ENCODE measurements at places on chromosomes 3 and 15.

GRCh38 chr3:98232489-98232888 is 31.6 kb upstream of the OR5H6 start:
- DNase-seq = no peak

DNA sequence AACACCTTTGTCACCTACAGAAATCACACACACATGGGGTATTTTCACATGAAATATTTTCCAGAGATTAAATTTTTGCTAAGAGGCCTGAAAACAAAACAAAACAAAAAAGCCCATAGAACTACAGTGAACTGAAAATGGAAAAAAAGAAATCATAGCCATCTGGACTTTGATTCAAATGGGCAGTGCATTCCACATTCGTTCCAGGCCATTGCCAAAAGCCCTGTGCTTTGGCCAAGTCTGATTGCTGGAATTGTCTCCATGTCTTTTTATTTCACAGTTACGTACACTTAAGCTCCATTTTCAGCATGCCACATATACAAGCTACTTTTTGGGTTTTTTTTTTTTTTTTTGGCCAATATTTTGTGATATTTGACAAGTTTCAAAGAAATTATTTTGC is 47.1 kb downstream of the TFG start:
- DNase-seq = no peak

GRCh38 chr15:85456798-85457197 is 76.4 kb downstream of the AKAP13 start:
- no peak for DNase-seq

- DNase-seq = no peak
These were observed 13.6 kb downstream of the LMOD3 start for GRCh38 chr3:69108811-69109210.

GRCh38 chr15:78241017-78241416 is 6.7 kb upstream of the ACSBG1 start:
- no peak for DNase-seq

DNA sequence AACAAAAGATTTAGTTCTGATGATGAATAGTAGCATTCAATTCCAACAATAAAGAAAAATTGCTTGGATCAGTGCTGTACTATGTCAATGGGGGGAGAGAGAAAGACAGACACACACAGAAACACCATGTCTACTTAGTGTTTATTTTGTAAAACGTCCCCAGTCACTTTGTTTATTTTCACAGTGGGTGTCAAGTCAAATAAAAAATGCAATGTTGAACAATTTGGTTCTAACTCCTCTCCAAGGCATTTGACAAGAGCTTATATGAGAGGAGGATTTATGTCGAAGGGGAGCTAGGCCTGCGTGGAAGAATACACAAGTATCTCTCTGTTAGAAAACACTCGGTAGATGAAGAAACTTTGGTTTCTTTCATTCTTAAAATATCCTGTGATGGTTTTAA is 201.7 kb upstream of the SLC2A2 start:
- no peak for DNase-seq

- no peak for DNase-seq
These were observed at the start of gene CORO2B for GRCh38 chr15:68578980-68579935. Gene CORO2B (plus strand): TSS chr15:68578993. CDS start chr15:68579263, 270 bp downstream.

DNA sequence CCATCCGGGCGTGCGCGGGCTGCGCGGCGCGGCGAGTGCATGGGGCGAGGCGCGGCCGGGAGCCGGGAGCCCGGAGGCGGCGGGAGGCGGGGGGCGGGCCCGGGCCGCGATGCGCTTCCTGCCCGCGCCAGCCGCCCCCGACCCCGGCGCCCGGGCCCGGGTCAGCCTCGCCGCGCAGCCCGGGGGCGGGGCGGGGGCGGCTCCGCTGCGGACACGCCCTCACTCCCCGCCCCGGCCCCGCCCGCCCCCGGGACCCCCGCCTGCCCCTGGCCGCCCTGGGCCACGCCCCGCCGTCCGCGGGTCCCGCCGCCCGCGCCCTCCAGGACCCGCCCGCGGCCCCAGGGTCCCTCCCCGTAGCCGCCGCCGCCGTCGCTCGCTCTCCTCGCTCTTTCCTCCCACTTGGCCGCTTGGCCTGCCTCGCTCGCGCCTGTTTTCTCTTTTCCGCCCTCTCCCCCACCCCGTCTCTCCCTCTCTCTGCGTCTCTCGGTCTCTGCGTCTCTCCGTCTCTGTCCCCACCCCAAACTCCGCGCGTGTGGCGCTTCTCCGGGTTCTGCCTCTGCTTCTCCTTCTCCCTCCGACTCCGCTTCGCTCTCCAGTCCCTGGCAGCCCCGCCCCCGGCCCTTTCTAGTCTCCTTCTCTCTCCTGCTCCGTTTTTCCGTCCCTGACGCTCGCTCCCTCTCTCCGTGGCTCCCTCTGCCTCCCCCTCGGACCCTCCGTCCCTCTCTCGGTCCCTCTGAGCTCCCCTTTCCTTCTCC is at the start of gene PLXND1:
Gene PLXND1, minus strand, starts transcription at position 41 of the 755 bp plus-strand sequence. Its CDS starts 37 bp downstream, at position 4.
- DNase-seq = no peak

DNA sequence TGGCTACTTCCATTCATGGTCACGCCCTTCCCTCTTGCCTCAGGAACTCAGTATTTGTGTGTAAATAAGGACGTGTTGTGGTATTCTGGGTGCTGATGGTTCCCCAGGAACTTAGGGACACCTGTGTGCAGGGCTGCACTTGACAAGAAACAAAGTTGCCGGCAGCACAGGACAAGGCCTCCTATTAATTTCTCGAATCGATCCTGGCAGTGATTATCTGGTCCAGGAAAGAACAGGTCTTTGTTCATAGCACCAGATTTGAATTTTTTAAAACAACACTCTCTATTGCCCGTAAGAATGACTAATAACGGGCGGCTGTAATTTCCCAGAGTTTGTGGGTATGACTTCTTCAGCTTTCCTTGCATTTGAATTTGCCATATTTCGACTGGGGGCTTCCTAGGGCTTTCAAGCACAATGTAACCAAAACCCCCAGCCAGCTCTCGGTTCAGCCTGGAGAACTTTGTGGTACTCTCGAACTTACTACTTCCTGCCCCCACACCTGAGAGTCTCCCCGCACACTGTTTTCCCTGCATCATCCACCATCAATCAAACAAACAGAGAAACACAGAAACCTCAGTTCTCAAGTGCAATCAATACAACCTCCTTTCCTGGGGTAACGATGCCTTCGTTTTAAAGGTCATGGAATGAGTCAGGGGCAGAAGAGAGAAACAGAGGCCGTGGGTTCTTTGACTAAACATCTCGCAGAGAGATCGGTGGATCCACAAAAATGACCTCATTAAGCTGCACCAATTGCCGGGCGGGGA is 241.7 kb upstream of the ICE2 start:
- peak; percentile 67 for DNase-seq

GRCh38 chr15:59180945-59181600 is 25.6 kb upstream of the LDHAL6B start:
- no peak for DNase-seq

GRCh38 chr3:105821433-105821832 is 47.4 kb downstream of the CBLB start:
- DNase-seq = no peak

GRCh38 chr3:128983293-128984069 is 10.4 kb downstream of the CFAP92 start:
- no peak for DNase-seq

GRCh38 chr3:194328053-194328657 is 23.0 kb downstream of the CPN2 start:
- no peak for DNase-seq

GRCh38 chr3:193589129-193589528 is 3.9 kb upstream of the OPA1 start:
- no peak for DNase-seq
